Kasumi-1 (cell line): ENCODE measurements at places on chromosomes 7 and 10.

DNA sequence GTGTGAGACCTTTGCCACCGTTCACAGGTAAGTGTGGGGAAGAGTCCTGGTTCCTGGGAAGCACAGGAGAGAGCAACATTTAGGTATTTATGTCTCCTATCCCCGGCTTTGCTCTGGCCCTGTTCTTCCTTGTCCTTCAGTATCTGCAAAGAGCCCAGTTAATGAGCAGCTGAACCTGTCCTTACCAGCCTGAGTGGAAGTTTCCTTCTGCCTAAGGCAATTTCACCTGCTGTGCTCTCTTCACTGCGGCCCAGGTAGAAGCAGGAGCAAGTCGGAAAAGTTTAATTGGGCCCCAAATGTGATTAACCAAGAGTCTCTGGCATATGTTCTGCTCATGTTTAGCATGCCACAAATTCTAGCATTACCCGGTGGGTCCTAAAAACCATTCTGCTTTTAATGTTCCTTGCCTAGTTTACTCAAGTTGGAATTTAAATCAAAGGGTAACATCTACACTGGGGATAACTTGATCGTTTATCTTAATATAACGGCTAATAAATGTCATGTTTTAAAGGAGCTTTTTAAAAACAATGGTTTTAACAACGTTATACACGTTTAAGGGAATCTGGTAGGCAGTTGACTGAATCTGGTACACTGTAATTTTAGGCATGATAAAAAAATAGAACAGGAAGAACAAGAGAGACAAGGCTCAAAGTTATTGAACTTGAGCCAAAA is 817.1 kb downstream of the TYW1 start:
- DNase-seq, result no peak

DNA sequence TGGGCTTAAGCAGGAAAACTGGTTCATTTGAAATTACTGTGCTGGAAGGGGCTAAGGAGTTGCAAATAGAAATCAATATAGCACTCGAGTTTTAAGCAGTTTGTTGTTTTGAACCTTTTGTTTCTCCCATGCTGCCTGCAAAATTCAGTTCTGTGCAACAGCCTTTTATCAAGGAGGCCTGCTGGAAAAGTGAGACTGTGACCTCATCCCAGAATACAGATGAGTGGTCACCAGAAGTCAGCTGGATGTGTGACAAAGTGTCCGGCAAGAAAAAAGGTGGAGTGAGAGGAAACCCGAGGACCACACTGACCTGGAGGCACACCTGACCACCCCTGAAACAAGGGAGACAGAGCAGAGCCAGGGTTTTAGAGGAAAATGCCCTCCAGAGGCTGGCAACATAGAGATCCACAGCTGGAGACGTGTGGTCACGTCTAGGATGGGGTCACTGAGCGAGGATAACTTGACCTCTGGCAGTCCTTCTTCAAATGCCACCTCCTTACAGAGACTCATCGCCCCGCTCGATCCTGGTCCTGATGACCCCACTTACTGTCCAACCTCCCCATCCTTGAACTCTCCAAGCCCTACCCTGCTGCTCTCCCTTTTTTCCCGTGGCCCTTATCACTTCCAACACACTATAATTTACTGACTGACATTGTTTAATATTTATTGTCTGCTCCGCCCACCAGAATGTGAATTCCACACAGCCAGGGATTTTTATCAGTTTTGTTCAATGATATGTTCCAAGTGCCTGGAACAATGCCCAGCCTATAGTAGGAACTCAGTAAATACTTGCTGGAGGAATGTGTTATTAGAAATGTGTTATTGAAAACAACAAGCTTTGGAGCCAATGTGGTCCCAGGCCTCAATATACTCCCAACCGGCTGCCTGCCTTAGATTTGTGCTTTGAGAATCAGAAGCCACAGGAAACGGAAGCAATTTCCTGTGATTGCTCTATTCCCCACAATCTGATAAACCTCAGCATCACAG is 243.8 kb downstream of the GLI3 start:
- DNase-seq, result peak; percentile 15

DNA sequence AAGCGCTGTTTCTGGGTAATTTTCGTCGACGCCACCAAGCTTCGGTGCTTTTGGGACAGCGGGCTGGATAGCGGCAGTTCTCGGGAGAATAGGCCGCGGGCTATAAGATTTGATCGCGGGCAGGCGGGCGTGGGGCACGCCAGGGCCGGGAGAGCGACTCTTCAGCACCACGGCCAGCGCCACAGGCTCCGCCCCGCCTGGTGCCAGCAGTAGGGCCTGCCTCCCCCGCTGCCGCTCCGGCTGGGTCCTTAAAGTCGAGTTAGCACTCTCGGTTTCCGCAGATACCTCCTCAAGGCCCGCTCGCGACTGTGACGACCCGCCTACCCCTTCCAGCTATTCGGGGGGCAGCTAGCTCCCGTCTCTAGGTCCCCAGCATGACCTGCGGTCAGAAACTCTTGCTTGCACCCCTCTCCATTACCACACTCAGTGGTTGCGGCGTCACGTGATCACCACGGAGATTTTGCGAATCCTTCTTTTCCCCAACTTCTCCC is 9.4 kb downstream of the NXPH1 start:
- DNase-seq, result no peak

DNA sequence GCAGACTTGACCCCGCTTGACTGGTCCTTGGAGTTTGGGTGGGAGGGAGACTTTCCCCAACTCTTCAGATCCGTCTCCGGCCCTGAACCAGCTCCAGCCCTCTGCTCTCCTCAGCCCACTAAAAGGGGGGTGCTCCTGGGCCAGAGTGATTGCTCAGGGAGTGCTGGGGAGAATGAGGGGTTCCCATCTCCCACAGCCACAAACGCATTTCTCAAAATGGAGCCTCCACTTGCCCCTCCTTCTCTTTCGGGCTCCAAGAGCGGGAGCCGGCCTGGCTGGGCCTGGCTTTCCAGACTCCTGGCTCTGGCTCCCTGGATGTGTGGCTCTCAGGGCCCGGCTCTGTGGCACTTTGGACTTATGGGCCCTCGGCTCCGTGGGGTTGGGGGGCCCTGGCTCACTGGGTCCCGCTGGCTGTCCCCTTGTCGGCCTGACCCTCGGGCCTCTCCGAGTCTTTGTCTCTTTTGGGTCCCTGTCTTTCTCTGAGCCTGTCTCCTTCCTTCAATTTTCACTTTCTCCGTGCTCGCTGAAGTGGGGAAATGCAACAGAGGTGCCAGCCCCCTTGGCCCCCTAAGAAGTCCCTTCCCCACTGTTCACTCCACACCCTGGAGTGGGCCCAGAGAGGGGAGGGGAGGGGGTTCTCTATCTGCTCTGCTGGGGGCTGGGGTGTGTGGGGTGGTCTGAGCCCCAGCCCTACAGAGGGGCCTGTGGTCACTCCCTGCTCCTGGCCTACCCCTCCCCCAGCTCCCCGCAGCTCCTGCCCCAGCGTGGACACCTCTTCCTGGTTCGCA is 713 bp downstream of the LZTS2 start:
- no peak for DNase-seq

DNA sequence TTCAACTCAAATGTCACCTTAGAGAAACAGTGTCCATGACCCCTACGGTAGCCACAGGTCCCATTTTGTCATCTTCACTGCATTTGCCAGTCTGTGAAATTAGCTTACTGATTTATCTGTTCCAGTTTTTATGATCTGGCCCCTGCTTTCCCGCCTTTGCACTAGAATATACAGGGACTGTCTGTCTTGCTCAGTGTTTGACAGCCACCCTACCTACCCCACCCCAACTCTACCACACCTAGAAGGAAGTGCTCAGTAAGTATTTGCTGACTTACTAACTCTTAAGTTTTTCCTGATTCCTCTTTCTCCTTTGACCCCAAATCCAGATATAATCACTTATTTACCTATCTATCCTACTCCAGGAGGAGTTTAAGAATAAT is 49.5 kb downstream of the CREB3L2 start:
- no peak for DNase-seq
